ENCODE measurements at places on chromosomes 11 and 22.
A peak's percentile ranks its signal among the peaks of the same experiment; 100 is the strongest.

DNA sequence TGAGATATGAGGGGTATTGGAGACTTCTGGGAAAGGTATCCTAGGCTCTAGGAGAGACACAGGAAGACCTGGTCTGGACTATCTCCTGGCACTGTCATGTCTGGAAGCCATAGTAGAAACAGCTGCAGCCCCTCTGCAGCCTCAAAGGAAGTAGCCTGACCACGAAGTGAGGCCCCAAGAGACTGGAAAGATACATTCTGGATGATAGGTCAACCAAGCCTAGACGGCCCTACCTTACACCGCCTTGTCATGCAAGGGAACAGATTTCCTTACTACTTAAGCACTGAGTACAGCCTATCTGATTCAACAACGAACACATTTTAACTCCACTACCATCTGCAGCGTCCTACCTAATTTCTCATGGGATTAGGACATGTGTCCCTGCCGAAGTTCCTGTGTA lies 31.1 kb downstream of the UQCR10 start:
- peak; percentile 85 for DNase-seq

GRCh38 chr11:118438314-118438931 lies 2.1 kb downstream of the KMT2A start:
- DNase-seq: peak; percentile 56

DNA sequence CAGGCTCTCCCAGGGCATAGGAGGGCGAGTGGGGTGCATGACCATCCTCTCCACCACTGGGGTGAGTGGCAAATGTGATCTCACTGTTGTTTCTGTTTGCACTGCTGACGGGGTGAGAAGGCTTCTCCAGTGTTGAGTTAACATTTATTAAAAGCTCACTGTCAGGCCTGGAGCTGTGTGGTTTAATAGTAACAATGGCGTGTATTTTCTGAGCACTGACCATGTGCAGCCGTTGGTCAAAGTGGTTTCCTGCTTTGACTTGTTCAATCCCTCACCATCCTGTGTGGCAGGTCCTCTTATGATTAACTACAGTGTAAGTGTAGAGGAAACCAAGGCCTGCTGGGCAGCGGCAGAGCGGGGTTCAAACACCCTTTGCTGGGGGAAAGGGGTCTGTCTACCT lies 4.4 kb downstream of the A4GALT start:
- no peak for DNase-seq

DNA sequence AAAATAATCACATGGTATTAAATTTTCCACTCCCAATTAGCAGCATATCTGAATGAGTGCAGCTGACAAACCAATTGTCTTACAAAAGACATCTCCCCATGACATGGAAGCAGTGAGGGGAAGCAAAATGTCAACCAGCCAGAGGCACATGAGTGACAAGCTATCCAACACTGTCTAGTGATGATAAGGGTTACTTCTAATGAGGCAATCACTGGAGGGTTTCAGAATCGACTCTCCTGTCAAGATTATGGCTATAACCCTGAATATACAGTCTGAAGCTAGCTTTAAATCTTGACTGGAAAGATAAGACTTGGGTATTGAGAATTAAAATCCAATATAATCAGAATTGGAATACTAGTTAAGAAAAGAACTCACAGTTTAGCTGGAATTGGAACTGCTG lies 50.3 kb downstream of the AMBRA1 start:
- no peak for DNase-seq

- no peak for DNase-seq
These were observed 12.1 kb downstream of the CPSF7 start for GRCh38 chr11:61417670-61418069.

GRCh38 chr11:127451861-127452260 lies 451.3 kb upstream of the KIRREL3 start:
- no peak for DNase-seq

- peak; percentile 57 for DNase-seq
These were observed 32.6 kb downstream of the PRCP start for GRCh38 chr11:82867495-82868082.

DNA sequence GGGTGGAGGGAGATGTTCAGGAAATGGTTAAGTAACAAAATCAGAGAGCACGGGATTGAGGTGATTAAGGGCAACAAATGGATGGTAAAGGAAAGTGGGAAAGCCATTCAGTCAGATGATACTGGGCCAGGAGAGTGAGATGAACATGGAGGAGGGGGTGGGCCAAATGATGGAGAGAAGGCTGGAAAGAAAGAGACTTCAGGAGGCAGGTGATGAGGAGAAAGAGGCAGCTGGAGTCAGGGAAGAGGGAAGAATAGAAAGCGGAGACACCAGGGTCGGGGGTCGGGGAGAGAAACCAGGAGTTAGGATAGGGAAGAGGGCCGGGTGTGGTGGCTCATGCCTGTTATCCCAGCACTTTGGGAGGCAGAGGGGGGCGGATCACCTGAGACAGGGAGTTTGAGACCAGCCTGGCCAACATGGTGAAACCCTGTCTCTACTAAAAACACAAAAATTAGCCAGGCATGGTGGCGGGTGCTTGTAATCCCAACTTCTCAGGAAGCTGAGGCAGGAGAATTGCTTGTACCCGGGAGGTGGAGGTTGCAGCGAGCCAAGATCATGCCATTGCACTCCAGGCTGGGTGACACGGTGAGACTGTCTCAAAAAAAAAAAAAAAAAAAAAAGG lies 4.7 kb upstream of the KDM2A start:
- no peak for DNase-seq

- DNase-seq: no peak
These were observed 125.9 kb downstream of the CWF19L2 start for GRCh38 chr11:107331728-107332127.

- DNase-seq: no peak
These were observed 71.2 kb upstream of the TP53AIP1 start for GRCh38 chr11:129013737-129014475.

DNA sequence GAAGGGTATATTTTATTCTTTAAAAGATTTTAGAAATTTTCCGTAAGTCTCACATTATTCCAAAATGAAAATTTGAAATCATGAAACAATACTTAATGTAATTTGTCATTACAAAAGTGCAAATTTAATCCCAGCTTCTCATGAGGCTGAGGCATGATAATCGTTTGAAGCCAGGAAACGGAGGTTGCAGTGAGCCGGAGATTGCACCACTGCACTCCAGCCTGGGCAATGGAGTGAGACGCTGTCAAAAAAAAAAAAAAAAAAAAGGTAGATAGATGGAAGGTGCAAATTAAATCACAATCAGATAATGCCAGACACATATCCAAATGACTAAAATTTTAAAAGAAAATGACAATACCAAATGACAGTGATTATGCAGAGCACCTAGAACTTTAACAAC lies 644.2 kb downstream of the FAM181B start:
- DNase-seq: no peak

- no peak for DNase-seq
These were observed 56.8 kb downstream of the CD82 start for GRCh38 chr11:44622190-44622650.

- no peak for DNase-seq
These were observed 156.3 kb downstream of the FAT3 start for GRCh38 chr11:92380882-92381281.

GRCh38 chr11:89381094-89381493 lies 110.1 kb downstream of the NOX4 start:
- no peak for DNase-seq

GRCh38 chr11:65471447-65471891 lies 27.4 kb upstream of the MALAT1 start:
- DNase-seq: no peak

- no peak for DNase-seq
These were observed 82.0 kb downstream of the KIRREL3 start for GRCh38 chr11:126918556-126918955.

GRCh38 chr11:70506986-70507385 lies 108.7 kb downstream of the CTTN start:
- DNase-seq: no peak

DNA sequence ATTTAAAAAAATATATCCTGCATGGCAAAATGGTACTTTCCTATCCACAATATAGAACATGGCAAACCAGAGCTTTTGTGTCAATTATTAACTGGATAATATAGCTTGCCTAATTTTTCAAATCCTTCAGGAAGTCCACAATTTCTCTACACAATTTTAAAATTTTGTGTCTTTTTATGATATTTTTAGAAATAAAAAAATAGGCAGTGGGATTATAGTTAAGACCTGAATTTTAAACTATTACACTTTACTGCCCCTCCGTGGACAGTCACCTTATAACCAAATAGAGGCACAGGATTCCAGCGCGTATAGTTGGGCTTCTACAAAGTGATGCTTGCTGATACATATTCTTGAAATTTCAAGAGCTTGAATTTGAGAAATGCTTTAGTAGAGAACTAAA lies 2.1 kb upstream of the DMC1 start:
- peak; percentile 17 for DNase-seq

GRCh38 chr11:111908639-111909305 lies 2.8 kb downstream of the CRYAB start:
- no peak for DNase-seq

- DNase-seq: no peak
These were observed 54.0 kb downstream of the CCDC34 start for GRCh38 chr11:27309046-27309445.

DNA sequence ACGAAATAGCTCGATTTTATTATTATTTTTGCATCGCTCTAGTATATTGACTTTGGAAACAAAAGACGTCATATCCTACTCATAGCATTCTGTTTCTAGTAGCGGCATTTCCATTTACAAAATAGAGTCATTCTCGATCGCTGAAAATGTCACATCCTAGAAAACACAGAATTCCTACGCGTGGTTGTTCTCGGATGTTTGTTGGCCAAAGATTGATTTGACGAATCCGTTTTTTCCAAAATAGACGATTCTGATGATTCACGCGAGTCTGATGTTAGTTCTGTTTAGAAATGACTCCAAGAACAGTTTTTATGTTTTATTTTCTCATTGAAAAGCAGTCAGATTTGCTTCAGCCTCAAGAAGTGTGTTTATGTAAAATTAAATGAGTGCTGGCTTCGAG lies 47.6 kb downstream of the SMIM38 start:
- DNase-seq: no peak

GRCh38 chr11:43830928-43831440 lies 49.6 kb upstream of the ALKBH3 start:
- DNase-seq: no peak

DNA sequence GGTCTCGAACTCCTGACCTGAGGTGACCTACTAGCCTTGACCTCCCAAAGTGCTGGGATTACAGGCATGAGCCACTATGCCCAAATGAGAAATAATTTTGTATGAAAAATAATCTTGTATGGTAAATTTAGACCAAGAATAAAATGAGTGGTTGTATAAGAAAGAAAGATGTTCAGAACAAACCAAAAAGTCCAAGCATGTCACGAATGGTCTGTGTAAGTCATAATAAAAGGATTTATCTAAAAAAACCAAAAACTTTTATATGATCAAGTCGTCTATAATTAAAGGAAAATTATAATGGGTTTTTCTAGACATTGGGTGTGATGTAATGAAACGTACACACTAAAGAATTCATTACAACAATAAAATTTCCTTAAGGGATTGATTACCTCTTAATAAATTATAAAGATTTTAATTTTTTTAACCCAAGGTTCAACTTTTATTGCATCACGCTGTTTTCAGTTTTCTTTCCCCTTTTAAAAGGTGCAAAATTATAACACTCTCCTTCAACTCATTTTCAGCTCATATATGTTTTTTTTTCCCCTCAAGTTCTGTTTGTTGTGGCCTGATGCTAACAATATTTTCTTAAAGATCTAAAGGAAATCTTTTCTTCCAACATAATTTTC lies 8.9 kb upstream of the AQP11 start:
- DNase-seq: no peak

GRCh38 chr22:48264586-48264985 lies 1502.1 kb downstream of the TBC1D22A start:
- no peak for DNase-seq

Measured in CMK (cell line).